Activated T-cell treated with anti-CD3 and anti-CD28 coated beads, Interleukin-2, amount 50 U/mL, for 48 hours (primary cell): ENCODE measurements at places on chromosomes 1 and 21.
A peak's percentile ranks its signal among the peaks of the same experiment; 100 is the strongest.

DNA sequence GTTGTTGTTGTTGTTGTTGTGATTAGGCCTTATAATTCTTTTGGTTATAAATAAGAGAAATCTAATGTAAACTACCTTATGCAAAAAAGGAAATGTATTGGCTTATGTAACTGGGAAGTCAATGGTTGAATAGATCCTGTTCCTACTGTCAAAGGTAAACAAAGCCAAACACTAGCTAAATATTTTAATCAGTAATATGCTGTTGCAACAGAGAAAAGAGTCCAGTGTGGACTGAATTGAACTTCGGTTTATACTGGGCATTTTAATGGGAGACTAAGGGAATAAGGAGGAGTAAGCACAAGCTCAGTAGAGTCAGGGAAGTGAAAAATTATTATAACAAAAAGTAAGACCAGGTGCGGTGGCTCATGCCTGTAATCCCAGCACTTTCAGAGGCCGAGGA is 15.4 kb downstream of the MSH4 start:
- DNase-seq: no peak

GRCh38 chr1:192311281-192311680 is 5.5 kb upstream of the RGS21 start:
- DNase-seq: no peak

- DNase-seq: no peak
These were observed 8.6 kb downstream of the FNDC5 start for GRCh38 chr1:32861904-32862695.

GRCh38 chr1:231600458-231600976 is 26.1 kb upstream of the DISC1 start:
- DNase-seq: no peak

GRCh38 chr1:25908161-25908560 is 1.9 kb upstream of the STMN1 start:
- no peak for DNase-seq

DNA sequence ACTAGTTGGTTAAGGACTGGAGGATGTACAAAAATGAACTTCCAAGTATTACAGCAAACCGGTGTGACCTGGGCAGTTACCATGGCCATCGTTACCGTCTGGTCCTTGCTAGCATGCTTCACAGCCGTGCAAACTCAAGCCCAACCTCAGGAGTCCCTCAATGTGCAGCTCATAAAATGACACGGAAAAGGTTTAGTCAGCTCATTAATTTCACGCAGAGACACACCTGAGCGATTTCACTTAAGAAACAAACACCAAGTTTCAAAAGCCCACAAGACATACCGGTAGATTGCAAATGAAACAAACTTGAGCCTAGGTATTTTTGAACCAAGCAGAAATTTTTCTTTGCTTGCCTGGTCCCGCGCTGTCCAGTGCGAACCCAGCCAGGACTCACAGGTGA is 105.0 kb upstream of the ADAR start:
- no peak for DNase-seq

- DNase-seq: no peak
These were observed 64.8 kb downstream of the KCNJ15 start for GRCh38 chr21:38321568-38321967.

DNA sequence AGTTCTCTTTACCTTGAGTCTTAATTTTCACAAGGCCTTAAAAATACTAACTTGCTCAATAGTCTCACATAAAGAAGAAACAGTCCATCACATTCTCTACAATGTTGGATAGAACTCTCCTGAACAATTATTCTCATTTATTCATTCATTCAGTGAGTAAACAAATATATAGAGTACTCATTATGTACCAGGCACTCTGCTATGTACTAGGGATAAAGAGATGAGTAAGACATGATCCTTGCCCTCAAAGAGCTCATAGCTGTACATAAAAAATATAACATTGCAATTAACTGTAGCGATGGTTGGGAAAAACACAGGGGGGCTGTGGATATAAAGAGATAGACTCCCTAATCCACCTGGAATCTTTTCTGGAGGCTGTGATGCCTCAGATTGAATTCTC is 586.9 kb upstream of the BEND5 start:
- DNase-seq: no peak

DNA sequence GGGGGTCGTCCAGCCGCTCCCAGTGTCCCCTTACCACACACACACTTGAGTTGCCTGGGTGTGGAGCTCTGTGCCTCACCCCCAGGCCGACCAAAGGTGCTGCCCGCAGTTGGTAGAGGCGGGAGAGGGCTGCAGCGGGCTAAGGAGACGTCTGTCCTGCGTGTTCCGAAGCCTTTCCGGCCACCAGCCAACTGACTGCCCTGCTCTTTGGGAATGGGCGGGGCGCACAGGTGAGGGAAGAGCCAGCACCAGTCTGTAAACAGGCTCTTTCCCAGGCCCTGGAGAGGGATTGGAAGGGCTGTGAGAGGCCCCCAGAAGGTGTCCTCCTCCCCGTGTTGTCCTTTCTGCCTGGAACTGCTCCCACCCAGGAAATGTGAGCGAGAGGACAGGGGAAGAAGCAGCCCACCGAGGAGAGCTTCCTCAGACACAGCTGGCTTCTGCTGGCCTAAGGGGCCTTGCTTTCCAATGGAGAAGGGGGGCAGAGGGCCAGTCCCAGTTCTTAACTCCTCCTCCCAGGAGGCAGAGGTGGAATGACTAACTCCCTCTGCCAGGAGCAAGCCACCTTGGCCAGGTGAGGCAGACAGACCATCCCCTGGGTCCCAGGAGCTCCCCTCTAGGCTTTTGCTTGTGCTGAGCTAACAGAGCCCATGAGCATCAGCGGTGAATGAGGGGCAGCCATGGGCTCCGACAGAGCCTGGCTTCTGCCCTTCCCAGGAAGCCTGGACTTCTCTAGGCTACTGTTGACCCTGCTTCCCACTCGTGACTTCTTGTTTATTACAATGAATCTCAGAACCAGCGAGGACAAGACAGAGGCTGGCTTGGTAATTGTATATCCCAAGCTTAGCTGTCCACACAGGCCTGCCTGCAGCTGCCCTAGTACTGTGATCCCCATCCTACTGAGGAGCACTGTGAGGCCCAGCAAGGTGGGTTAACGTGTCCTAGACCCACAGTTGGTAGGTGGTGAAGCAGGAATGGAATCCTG is 158.1 kb upstream of the COA6 start:
- DNase-seq: no peak

- no peak for DNase-seq
These were observed at the start of gene DLGAP3 for GRCh38 chr1:34929497-34929852. DLGAP3 (minus strand) TSS chr1:34929650; CDS start chr1:34905383, 24,267 bp downstream.

GRCh38 chr1:168751195-168751650 is 22.2 kb upstream of the DPT start:
- no peak for DNase-seq

- no peak for DNase-seq
These were observed 7.5 kb downstream of the TRIM63 start for GRCh38 chr1:26059906-26060305.

GRCh38 chr1:94858276-94858675 is 38.1 kb downstream of the SLC44A3 start:
- no peak for DNase-seq

- peak; percentile 52 for DNase-seq
These were observed at the start of gene CHRM3 for GRCh38 chr1:239386453-239387303. CHRM3 (plus strand) TSS chr1:239386568; CDS start chr1:239907452, 520,884 bp downstream.

DNA sequence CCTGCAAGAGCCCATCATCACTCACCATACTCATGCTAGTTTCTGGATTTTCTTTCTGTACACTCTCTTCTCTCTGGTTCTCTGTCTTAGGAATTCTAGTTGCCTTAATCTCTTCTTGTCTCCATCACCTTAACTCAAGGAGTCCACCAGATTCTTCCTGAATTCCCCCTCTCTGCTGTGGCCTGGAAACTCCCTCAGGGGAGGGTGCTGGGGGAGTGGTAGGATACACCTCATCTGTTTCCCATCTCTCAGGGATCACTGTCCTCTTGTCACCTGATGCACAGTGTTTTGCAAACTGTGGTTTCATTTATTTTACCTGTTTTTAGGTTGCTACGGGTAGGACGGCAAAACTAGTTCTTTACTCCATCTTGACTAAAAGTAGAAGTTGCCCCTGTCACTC is 6.6 kb upstream of the GNG12 start:
- DNase-seq: no peak

DNA sequence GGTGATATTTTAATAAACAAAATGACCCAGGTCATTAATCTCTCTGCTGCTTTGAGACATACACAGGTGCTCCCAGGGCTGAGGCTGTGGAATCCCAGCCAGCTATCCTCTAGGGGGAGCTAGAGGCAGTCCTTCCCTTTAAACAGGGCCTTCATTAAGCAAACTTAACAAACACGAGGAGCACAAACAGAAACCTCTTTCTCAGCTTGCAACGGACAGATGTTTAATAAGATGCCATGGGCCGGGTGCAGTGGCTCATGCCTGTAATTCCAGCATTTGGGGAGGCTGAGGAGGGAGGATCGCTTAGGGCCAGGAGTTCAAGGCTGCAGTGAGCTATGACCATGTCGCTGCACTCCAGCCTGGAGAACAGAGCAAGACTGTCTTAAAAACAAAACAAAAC is 106.7 kb downstream of the HIVEP3 start:
- peak; percentile 74 for DNase-seq

DNA sequence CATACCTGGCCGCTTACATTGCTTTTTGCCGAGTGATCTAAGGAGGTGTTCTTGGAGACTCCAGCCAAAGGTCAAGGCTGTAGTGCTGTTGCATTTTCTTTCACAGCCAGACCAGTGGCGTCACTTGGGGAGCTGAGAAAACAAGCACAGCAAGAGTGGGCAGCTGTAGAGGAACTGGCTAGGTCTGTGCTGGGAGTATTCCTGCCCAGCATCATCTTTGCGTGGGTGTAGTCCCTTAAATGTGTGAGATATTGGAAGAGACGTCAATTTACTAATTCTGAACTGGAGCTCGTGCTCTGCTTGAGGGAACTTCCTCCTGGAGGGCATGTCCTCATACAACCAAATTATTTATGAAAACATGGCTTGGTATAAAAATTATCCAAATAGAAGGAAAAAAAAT is 10.2 kb downstream of the UBIAD1 start:
- no peak for DNase-seq

DNA sequence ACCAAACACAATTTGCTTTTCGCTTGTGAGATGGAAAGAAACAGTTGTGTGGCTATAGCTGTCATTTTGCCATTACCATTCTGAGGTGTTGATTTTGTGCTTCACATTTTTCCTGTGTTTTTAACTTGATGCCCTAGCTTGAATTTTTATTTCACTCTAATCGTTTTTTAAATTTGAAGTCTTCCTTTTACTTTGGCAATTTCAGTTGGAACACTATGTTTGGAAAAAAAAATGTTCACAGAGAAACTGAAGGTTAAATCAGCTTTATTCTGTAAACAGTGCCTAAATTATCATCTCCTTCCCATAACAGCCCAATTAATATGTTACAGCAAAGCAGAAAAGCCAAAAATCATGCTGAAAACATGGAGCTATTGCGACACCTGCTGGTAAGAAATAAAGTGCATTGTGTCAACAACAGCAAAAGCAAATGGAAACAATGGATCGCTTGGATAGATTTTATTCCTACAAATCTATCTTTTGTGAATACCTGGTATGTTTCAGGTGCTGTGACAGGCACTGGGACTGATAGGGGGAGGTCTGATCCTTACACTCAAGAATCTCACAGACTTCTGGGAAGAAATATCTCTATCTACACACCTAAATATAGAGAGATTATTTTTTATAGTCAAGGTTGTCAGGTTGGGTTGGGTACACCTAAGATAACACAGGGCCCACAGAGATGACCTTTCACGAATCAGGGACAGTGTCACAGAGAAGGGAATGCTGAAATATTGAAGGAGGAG is 16.2 kb upstream of the ERICH3 start:
- peak; percentile 33 for DNase-seq

GRCh38 chr1:82445827-82446226 is 645.1 kb downstream of the ADGRL2 start:
- DNase-seq: no peak

DNA sequence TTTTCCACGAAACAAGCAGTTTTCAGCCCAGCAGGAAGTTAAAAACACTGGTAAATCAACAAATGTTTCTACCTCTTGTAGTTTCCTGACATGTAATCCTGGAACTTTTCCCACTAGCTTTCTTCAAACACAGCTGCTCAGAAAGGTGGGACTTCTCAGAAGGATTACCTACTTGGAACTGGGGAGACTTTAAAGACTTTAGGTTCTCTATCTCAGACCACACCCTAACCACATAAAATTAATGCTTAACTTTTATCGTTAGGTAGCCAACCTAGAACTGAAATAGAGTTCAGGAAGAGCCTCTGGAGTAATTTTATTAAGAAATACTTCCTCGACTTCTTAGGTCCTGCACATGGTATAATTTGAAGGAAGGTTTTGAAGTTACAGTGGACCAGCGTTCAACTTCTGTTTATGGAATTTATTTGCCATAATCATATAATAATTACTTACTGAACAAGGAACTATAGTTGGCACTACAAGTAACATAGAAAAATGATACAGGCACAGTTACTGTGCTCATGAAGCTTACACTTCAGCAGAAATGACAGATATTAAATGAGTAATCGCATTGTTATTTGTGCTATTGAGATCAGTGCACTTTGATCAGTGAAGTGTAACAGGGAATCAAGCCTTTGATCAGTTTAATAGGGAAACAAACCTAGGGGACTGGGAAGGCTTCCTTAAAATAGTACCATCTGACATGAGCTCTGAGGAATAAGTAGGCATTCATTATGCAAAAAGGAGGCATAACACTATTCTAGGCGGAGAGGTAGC is at the start of gene BCL2L15:
BCL2L15 (minus strand) TSS at position 180 of the 774 bp plus-strand sequence. CDS start 206 bp downstream, outside the sequence.
- no peak for DNase-seq

DNA sequence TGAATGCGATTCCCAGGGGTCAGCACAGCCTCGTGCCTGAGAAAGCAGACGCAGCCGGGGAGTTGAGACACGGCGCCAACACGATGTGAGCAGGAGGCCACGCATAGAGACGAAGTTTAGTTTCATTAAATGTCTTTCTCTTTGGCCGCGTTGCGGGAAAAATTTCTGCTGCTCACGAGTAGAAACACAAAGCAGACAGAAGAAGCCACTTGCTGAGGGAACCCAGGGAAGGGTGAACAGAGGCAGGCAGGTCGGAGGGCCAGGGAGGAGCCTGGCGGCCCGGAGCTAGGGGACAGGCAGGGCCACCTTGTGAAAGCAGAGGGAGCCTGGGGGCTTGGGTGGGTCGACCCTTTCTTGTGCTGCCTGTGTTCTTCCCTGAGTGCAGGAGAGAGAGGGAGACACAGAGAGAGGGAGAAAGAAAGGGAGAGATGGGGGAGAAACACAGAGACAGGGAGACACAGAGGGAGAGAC is 33.2 kb downstream of the POFUT2 start:
- no peak for DNase-seq

DNA sequence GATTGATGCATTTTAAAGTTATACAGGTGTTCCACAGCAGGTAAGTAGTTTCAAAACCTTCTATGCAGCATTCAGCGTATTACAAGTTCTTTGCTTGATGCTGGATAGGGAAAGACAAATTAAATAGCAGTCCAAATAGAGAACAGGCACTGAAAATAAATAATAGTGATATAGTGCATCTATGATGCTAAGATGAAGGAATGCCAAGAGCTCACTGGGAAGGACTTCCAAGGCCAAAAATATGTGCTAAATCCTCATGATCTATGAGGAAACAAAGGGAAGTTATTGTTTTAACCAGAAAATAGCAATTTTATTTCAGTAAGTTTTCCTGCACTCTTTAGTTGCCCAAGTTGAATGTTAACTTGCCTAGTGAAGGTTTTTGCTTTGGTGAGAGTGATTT is 127.8 kb upstream of the GREM2 start:
- DNase-seq: no peak
